ENCODE measurements at places on chromosomes 12 and 14. TPM values are rescaled to one million over a fixed set of nuclear protein-coding genes. Genes with fewer than 3 reads are reported as not detected.

- DNase-seq: no peak
Observed at GRCh38 chr12:43148691-43149090, 403.3 kb downstream of the ADAMTS20 start.

GRCh38 chr12:116667752-116668151, 70.1 kb downstream of the SPRING1 start:
- no peak for DNase-seq

DNA sequence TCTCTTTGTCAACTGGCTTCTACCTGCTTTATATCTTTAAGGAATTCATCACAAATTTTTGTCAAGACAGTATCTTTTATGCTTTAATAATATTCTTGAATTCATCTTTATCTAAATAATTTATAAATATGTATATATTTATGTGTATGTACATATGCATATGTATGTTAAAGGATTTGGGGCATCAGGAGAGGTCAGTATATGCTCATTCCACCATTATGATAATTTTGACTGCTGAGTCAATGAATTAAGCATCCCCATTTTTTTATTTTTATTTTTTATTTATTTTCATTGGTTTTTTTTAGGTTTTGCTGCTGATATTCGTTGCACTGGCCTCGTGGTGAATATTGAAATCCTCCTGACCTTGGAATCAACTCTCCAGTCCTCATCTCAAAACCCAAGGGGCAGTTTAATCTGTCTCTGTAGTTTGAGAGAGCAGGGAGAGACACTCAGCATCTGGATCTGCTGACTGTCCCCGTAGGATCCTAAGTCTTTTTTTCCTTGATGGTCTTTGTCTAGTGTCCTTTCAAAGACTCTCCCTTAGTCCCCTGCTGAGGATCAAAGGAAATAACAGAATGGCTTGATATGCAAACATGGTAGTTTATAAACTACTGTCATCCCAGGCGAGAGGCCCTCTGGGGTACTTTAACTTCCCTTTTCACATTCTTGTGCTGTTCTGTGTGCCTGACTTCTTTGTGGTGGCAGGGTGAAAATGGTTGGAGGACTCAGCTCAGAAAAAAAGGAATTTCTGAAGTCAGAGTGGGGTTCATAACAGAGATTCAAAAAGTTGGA, 218.7 kb downstream of the DIO2 start:
- DNase-seq: no peak

- no peak for DNase-seq
Observed at GRCh38 chr14:58994130-58994529, 194.3 kb upstream of the DAAM1 start.

- DNase-seq: no peak
Observed at GRCh38 chr12:97006585-97006984, 99.5 kb downstream of the NEDD1 start.

DNA sequence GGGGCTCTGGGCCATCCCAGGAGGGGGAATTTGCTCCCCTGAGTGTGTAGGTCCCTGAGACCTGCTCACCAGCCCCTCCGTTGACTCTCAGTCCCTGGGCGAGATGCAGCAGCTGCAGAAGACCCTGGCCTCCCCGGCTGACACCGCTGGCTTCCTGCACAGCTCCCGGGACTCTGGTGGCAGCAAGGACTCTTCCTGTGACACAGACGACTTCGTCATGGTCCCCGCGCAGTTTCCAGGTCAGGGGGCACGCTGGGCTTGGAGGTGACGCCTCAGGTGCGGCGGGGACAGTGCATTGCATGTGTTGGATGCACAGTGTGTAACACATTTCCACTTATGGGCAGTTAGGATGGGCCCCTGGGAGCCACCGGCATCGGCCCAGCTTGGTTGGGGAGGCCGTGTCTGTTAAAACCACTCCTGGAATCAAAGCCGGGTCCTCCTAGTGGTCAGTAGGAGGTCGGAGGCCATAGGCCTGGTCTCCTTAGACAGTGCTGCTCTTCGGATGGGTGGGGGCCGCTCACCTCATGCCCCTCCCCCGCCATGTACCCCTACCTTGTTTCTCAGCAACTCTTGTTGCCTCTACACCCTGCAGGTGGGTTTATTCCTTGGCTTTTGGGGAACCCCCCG, 17.1 kb upstream of the PUS1 start:
- DNase-seq: no peak

GRCh38 chr14:72996916-72997315, 30.0 kb downstream of the ZFYVE1 start:
- no peak for DNase-seq

DNA sequence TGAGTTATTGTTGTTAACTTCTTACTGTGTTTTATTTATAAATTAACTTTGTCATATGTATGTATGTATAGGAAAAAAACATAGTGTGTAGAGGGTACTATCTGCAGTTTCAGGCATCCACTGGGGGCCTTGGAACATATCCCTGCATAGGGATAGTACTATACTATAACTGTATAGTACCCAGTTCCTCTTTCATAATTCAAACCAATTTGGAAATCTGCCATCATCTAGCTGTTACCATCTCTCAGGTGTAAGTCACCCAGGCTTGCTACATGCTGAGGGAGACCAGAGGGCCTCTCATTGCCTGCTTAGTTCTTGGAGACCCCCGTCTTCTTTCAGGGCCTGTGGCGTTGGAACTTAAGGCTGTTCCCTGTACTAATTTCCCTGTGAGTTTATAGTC, 12.9 kb upstream of the DCD start:
- no peak for DNase-seq

GRCh38 chr12:75389706-75390105, 1.2 kb upstream of the GLIPR1L2 start:
- DNase-seq: no peak

DNA sequence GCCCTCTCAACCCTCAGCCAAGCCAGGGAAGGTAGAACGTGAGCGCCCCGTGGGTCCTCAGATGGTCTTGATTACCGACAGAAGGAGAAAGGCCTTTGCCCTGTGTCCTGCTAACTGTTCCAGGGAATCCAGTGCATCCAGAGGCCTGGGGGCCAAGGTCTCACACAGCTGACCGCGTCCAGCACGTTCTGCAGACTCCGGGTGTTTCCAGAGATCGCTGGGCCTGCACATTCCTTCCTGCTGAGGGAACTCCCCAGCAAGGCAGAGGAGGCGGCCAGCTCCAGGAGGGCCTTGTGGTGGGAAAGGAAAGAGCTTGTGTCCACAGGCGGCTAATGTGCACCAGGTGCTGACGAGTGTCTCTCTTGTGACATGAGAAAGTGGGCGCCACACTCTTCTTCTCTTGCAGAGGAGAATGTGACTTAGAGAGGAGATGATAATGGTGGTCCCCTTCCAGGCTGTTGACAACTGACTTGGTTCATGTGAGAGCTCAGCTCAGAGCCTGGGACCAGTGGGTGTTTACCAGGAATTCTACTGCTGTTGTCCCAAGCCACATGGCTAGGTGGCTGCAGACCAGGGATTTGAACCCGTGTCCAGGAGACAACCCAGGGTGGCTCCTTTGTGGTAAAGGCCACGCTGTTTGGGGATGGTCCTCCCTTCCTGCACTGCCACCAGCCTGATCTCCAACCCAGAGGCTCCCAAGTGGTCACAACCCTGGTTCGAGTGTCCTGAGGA, 46.8 kb upstream of the DLK1 start:
- peak; percentile 69 for DNase-seq

GRCh38 chr14:69963966-69964365, 84.8 kb downstream of the SMOC1 start:
- no peak for DNase-seq

DNA sequence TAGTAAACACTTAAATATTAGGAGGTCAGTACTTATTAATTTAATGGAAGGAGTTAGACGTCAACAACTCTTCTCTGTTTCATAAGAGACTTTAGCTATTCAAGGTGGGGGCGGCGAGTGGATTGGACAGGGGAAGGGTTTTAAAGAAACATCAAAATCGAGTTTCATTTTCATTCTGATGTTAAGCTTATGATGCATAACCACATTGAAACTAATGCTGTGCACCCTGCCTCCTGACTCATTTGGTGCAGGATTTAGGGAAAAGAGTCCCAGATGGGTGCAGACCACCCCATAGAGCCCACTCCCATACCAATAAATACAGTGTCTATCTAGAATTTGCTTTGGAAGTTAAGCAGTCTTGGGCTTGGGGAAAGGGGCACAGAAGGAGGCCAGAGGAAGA, 7.4 kb downstream of the ZBTB39 start:
- no peak for DNase-seq

DNA sequence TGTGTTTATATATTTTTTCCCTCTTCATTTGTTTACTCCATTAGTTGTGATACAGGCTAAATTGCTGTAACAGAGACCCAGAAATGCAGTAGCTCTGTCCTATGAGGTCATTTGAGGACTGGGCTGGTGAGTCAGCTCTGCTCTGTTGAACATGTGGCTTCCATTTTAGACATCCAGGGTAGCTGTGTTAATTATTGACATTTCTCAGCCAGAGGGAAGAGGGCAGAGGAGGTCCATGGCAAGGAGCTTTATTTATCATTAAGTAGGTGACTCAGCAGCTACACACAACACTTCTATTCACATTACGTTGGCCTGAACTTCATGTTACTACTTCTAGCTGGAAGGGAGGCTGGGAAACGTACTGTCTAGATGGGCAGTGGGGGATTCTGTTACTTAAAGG, 85.4 kb downstream of the PTCSC3 start:
- peak; percentile 99 for DNase-seq

DNA sequence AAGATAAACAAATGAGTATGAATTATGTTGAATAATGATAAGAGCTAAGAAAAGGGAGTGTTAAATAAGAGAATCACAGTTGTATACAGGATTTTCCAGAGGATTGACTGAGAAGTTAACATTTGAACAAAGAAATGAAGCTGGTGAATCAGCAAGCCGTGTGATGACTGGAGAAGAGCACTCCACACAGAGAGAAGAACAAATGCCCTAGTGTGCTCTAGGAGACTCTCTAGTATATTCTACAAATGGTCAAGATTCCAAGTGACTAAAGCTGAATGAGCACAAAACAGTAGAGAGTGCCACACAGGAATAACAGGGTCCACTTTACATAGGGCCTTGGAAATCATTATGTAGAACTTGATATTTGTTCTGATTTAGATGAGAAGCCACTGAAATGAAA, 587.1 kb upstream of the ATXN7L3B start:
- no peak for DNase-seq

DNA sequence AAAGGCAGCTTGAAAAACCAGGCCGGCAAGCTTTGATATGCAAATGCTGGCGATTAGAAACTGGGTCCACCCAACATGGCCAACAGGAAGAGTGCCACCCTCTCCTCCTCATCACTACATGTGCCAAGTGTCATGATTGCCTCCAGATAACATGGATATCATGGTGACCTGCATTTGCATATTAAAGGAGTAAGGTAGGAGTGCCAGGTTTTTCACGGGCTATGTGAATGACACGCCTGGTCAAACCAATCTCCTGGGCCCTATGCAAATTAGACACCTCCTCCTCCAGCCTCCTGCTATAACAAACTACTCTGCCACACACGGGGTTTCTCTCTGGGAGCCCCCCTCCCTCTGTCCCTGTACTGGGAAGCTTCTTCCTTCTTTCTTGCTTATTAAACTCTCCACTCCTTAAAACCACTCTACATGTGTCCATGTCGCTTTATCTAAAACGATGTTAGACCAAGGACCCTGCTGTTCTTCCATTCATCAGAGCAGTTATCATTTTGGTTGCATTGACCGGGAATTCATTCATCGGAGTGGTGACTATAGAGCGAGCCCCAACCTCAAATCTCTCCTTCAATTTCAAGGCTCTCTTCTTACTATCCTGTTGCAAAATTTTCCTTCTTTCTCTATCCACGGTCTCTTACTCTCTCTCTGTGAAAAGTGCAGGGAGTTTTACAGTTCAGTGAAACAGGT, 27.5 kb downstream of the APOBEC1 start:
- no peak for DNase-seq

DNA sequence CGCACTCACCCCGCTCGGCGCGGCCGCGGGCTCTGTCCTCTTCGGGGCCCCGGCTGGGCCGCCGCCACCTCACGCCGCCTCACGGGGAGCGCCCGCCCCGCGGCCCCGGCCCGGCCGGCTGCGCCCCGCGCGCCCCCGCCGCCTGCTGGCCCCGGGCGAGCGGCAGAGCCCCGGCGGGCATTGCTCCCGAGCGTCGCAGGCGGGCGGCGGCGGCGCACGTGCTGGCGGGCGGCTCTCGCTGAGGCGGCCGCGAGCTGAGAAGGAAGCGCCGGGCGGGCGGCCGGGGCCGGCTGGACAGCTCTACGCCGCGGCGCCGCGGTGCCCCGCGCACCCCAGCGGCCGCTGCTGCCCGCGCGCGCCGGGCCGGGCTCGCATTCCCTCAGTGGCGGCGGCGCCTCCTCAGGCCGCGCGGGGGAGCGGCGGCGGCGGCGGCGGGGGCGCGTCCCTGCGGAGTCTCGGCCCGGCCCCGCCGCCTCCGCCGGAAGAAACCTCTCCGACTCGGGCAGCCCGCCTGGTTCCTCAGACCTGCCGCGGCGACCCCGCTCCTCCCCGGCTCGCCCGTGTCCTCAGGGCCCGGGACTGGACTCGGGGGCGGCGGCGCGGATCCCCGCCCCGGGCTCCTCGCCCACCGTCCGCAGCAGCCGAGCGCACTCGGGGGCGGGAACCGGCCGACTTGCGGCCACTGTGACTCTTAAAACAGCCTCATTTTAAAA, at the start of gene PITPNM2:
Gene PITPNM2, minus strand, starts transcription at position 347 of the 713 bp plus-strand sequence. CDS start 116,500 bp downstream, outside the sequence.
- DNase-seq: no peak

Gene GALNT9
- not detected for total RNA-seq

Gene KRT3
- total RNA-seq: 0.06 TPM

Gene TMPRSS12
- not detected for total RNA-seq

Gene SMARCD1
- total RNA-seq: 111 TPM

Gene ANO6
- total RNA-seq: 37.4 TPM

Gene SERPINA12
- not detected for total RNA-seq

Gene TMTC2
- 2.1 TPM for total RNA-seq

Gene COPZ1
- total RNA-seq: 107 TPM

Gene PTMS
- 91.7 TPM for total RNA-seq
